ENCODE measurements at places on chromosomes 3 and 15.

DNA sequence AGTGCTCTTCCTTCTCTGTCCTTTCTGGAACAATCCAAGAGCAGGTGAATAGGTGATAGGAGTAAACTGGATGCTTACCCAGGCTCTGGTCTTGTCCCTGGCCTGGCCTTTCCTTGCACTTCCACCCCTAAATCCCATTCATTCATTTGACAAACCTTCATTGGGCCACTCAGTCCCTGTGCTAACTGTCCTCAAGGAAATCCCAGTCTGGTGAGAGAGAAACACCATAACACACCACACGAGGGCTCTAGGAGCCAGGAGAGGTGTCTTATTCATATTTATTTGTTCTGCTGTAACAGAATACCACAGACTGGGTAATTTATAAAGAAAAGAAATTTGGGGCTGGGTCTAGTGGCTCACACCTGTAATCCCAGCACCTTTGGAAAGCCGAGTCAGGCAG is 22.8 kb downstream of the EFCC1 start:
- DNase-seq, result no peak

DNA sequence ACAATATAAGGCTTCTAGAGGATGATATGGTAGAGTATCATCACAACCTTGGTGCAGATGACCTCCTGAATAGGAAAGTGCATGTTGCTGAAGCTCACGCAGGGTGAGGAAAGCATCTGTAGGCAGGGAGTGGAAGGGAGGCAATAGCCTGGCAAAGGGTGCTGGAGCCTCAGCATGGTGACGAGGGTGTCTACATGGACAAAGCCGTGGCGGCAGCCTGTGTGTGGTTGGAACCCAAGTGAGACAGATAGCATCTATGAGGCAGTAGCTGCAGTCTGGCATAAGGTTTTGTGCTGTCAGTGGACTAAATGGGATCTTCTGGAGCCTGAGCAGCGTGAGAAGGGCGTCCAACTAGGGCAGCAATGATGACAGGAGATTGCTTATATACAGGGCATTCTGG is 132.5 kb downstream of the DLG1 start:
- no peak for DNase-seq

- no peak for DNase-seq
These were observed 301.1 kb upstream of the GOLIM4 start for GRCh38 chr3:168396861-168397260.

DNA sequence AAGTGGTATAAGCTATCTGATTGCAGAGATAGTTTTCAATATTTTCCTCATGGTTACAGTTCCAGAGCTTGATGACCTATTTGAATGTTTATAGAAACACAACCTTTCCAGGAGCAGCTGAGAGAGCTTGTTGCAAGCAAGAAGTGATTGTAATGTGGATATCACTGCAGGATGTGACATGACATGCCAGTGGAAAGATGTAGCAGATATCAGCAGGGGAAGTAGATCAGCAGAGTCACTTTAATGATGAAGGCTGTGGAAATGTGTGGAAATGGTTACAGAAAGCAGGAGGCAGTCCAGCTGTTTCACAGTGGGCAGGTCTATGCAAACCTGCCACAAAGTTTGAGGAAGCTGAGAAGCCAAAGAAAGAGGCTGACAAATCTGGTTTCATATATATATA is 21.0 kb downstream of the TMEM158 start:
- DNase-seq, result no peak

- DNase-seq, result no peak
These were observed 114.7 kb upstream of the PLCL2 start for GRCh38 chr3:16770021-16770420.

DNA sequence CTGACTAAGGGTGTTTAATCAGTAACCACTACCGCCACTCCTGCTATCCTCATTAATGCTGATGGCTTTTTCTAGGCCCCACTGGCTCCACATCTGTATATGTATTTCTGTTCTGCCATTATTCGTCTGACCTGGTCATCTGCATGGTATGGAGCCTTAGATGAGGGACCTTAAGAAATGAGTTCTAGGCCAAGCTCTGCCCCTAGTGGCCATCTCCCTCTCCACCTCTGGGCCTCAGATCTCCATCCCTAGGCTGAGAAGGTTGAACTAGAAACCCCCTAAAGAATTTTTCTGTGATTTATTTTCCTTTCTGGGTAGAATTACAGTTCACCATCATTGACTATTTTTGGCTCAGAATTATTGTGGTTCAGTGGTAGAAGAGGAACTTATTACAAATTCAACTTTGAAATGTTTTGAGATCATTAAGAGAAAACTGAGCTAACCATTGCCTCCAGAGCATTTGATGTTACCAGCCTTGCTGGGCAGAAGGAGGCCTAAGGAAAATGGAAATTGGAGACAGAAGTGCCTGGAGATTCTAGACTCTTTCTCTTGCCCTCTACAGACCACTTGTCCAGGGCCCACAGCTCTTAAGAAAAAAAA is 325.2 kb upstream of the NR2E3 start:
- DNase-seq, result no peak

DNA sequence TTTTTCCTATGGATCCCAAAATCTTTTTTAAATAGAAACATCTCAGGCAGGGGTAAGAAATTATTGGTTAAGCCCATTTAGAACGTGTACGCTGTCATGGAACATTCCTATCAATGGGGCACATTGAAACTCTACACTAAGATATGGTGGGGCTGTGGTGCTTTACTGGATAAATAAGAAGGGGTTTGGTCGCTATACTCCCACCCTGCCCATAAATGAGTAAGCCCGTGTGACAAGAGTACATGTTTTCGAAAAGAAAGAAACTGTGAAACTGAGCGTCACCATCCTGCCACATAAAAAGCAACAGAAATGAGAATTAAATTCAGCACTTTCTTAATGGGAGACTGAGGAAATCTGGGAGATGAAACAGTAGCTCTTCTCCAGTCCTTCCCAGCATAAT is 929.7 kb upstream of the CFAP20DC start:
- no peak for DNase-seq

DNA sequence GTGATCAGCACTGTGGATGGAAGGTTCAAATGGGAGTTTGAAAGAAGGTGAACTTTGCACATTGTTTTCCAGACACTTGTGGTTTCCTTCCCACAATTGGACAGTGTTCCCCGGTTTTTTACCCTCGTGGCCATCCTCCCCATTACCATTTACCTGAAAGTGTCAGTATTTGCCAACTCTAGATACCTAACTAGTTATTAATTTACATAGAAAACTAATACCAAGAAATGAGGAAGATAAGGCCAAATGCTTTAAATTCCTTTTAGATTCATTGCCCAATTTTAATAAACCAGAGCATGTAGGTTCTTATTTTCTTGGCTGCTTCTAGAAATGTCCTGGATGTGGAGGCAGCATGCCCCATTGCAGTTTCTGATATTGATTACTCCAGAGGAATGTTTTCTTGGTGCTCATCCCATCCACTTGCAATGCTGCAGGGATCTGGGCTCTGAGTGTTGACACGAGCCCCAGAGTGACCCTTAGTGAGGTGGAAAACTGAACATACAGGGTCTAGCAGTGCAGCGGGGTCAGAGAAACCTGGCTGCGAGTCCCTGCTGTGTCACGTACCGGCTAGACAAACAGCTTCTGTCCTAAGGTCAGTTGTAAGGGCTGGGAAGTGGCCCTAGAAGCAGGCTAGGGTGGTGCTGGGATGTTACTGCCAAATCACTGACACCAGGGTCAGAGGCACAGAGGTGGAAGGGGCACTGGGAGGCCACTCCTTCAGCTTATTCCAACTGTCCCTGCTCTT is 23.5 kb downstream of the LSM3 start:
- DNase-seq, result no peak

DNA sequence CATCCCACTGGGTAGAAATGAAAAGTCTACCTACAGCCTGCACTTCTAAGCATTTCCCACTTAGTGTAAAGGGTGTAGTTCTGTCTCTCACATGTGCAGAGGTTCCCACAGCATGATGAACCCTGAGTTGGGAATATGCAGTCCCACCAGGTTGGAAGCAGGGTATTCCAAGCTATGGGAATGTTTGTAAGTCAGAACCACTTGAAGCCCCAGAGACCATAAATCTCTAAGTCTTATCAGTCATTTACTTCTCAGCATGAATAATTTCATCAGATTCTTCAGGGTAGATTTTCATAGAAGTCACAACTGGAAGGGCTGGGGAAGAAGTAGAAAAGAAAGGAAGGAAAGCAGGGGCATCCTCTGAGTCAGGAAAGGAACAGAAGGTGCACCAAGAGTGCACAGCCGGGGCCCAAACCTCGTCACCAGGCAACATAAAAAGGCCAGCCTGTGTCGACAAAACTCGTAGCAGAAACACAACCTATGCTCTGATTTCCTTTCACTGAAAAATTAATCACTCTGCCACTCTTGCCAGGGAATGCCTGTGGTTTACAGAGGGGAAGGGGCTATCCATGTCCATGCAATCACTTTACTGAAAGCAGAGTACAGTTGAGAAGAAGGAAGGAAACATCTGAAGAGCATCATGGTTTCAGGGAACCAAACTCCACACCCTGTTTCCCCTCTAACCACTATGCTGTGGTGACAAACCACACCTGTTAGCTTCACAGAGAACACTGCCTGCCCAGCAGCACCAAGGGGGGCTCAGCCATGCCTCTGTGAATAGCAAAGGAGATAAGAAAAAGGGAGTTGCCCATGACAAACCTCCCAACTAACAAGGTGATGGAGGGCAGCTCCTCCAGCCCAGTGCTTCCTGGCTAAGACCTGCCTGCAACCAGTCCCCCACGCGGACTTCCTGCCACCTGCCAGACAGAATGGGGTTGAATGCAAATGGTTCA is 40.5 kb downstream of the SH3BP5 start:
- DNase-seq, result peak; percentile 48

DNA sequence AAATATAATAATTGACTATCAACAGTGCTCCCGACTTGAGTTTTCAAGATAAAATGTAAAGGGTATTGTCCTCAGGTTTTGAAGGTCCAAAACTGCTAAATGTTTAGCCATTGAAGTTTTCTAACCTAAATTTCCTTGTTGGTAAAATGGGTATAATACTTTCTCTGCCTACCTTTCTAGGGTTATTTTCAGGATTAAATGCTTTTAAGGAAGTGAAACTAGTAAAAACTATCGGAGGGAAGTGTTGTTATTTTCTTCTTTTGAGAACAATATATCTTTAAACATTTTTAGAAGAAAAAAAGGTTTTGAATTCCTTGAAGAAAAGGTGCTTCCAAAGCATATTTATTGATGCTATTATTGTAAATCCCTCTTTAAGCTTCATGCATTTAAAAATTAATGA is 67.3 kb downstream of the FILIP1L start:
- no peak for DNase-seq

- no peak for DNase-seq
These were observed 282.7 kb upstream of the SEMA6D start for GRCh38 chr15:47434596-47434995.

- no peak for DNase-seq
These were observed 35.9 kb downstream of the EOGT start for GRCh38 chr3:68977486-68978167.

DNA sequence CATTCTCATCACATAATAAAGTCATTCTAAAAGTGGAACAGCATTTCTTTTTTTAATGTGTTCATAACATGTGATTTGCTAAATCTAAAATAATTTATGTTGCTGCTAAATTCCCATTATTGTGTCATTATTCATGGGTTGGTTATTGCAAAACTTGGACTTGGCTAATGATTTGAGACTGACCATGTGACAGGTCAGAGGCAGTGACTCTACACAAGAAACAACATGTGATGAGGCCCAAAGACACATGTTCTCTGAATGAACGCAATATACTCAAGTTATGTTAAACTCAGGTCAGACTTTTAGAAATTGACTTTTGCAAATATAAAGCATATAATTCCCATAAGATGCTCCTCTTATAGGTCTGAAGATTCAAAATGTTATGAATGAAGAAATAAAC is 566.1 kb downstream of the TBL1XR1 start:
- no peak for DNase-seq

DNA sequence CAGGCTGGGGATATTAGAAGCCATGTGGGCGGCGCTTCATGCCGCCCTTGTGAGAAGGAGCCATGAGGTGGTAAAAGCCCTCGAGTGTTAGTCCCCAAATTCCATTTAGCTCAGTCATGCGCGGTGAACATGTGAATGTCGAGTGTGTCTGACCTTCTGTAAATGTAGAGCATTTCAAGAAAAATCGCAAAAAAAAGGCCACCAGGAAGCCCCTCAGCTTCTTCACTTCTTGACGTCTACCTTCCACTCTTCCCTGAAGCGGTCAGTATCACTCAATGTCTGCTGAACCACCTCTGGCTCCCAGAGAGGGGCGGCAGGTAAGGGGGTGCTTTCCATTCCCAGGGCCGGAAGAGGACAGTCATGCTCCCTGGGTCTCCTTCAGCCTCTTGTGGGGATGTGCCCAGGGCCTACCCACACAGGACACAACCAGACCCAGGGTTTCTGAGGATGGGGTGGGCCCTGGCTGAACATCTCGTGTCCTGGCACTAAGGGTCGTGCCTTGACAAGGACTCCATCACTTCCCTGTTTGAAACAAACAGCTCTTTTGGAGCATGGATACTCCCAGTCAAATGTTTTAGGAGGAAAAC is 274.9 kb downstream of the FAM43A start:
- no peak for DNase-seq

GRCh38 chr15:64699751-64700388 is 75.5 kb downstream of the RBPMS2 start:
- no peak for DNase-seq

DNA sequence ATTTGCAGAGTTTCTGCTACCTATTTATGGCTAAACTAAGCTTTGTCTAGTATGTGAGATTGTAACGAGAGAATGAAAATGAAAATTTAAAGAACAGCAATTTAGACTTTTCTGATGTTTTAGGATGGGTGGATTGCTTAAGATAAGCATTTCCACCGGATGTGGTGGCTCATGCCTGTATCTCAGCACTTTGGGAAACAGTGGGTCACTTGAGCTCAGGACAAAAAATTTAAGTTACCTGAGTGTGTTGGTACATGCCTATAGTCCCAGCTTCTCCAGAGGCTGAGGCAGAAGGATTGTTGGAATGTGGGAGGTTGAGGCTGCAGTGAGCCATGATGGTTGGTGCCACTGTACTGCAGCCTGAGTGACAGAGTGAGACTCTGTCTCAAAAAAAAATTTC is 3.3 kb downstream of the PPP4R2 start:
- no peak for DNase-seq

DNA sequence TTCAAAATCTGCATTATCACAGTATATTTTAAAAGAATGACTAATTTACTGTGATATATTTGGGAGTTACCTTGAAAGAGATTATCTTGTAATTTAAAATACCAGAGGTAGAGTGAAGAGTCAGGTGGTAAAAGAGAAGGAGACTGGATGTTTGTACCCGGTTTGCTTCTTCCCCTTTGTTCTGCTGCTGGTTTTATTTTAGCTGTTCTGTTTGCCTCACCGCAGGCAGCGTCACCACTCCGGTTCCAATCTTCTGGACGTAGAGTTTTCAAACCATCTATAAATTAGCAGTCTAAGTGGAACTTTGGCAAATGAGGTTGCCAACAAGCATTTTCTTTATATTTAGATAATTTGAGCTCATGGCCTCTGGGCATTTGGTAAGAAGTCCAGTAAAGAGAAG is 38.2 kb downstream of the PPARG start:
- no peak for DNase-seq

Measured in activated T-cell treated with anti-CD3 and anti-CD28 coated beads for 48 hours (primary cell).